ENCODE measurements at places on chromosomes 16 and 17.

DNA sequence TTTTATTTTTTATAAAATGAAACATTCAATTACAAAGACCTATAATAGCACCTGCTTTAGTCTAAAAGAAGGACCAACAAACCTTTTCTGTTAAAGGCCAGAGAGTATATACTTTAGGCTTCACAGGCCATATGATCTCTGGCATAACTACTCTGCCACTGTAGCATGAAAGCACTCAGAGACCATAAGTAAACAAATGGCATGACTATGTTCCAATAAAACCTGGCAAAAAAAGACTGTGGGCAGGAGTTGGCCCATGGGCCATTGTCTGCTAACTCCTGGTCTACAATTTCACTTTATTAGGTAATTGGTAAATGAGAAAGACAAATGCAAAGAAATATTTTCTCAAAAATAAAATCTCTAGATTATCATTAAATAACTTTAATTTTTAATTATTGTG is 14.9 kb downstream of the CEP112 start:
- DNase-seq = no peak

DNA sequence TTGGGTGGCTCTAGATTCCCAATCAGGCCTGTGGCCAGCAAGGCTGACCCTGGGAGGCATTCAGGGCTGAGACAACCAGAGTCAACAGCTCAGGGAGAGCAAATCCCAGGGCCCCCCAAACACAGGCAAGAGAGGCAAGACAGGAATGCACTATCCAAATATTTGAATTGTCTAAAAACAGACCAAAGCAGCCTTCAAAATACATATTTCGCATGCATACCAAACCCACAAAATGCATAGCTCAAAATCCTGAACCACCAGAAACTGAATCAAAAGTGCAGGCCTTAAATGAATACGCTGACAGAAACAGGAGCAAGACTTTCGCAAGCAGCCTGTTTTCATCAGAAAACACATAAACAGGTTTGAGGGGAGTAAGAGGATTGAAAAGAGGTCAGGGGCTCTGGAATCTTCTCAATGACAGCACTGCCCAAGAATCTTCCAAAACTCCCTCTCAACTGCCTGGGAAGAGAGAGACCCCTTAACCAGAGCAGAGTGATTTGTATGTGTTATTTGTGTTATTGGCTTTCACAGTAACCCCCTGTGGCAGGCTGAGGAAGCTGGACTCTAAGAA is 213.6 kb upstream of the CDH5 start:
- no peak for DNase-seq

GRCh38 chr16:28984619-28985135 is at the start of gene LAT:
LAT (plus strand) TSS chr16:28985052; CDS start chr16:28985418, 366 bp downstream.
- DNase-seq = peak; percentile 50

- no peak for DNase-seq
Measured at GRCh38 chr16:78745108-78746019, 645.9 kb downstream of the WWOX start.

- no peak for DNase-seq
Measured at GRCh38 chr16:58461056-58461455, 38.9 kb upstream of the NDRG4 start.

- peak; percentile 96 for DNase-seq
Measured at GRCh38 chr17:8376271-8377067, at the start of gene KRABD2. KRABD2 (minus strand) TSS chr17:8376704.

DNA sequence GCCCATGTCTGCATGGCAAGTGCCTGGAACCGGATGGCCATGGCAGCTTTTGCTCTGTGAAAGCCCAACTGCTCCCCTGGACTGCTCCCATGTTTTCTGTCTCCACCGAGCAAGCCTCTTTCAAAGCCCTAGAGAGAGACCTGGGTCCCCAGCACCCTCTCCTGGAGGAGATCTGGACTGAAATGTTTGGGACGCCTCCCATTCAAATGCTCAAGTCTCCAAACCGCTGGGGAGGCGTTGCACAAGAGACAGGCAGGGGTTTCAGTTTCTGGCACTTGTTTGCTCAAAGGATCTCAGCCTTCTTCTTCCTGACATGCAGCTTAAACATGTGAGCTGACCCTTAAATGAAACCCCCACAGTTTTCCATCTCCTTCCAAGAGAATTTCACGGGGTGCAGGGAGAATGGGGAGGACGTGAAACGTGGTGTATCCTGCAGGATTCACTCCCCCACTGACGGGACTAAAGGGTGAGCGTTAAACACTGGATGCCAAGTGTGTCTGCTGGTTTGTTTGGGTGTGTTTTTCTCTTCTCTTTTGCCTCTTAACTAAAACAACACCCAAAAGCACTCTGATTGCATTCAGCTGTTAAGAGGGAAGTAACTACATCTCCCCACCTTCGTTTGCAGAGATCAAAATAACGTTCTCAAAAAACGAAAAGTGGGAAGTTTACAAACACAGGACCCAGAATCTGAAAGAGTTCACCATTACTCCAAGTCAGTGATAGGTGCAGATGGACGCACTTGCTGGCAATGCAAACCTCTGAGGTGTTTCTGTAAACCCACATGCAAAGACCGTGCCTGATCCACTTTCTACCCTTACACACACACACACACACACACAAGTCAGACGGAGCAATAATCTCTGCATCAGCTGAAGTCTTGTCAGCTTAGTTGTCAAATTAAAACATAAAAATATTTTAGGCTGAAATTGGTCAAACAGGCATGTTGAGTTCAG is 256.9 kb downstream of the C16orf95 start:
- DNase-seq = no peak

GRCh38 chr16:19108409-19109287 is 5.1 kb upstream of the ITPRIPL2 start:
- peak; percentile 45 for DNase-seq

DNA sequence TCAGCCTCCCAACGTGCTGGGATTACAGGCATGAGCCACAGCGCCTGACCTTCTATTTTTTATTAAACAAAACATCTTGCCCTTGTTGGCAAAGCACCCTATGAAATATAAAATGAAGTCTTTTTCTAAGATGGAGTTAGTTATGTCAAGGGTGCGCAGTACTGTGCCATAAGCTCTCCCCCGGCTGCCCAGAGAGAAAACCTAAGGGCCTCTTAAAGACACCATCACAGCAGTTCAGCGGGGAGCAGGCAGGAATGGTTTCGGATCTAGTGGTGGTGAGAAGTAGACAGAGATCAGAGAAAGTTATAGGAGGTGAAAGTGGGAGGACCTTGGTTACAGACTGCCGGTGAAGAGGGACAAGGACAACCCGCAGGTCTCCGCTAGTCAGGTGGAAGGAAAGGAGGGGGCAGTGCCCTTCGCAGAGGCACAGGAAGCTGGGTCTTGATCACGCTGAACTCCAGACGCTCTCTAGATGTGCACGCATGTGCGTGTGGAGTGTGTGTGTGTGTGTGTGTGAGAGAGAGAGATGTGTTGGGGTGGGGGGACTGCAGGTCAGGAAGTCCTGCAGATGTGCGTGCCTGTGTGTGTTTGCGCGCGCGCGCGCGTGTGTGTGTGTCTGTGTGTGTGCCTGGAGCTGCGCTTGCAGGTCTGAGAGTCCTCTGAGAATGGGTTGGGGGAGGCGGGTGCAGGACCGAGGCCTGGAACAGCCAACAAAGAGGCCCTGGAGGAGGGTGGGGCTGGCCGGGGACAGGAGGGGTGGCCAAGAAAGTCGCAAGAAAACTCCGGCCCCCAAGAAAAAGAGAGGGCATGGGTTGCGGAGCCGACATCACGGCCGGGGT is 748 bp upstream of the CMTM3 start:
- peak; percentile 59 for DNase-seq

GRCh38 chr16:69469807-69470561 is 45.6 kb downstream of the CYB5B start:
- peak; percentile 41 for DNase-seq

DNA sequence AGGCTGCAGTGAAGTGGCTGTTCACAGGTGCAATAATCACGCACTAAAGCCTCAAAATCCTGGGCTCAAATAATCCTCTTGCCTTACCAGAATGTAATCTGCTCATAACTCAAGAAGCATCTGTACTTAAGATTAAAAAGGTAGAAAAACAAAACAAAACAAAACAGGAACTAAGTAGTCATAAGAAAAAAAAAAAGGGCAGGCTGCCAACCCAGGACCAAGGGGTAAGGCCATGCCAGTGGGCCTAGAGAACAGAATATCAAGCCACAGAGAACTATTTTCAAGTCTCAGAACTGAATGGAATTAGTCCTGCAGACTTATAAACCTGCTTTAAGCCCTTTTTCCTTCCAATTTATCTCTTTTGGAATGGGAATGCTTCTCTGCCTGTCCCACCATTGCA is 64.8 kb upstream of the TBC1D3K start:
- DNase-seq = no peak

GRCh38 chr17:39634384-39634871 is 2.5 kb upstream of the STARD3 start:
- peak; percentile 61 for DNase-seq

- DNase-seq = peak; percentile 22
Measured at GRCh38 chr17:66302761-66303626, 581 bp downstream of the PRKCA start.

GRCh38 chr17:17346428-17347233 is 43.5 kb downstream of the NT5M start:
- DNase-seq = no peak

GRCh38 chr16:14310519-14310991 is 239.4 kb downstream of the MRTFB start:
- peak; percentile 69 for DNase-seq

DNA sequence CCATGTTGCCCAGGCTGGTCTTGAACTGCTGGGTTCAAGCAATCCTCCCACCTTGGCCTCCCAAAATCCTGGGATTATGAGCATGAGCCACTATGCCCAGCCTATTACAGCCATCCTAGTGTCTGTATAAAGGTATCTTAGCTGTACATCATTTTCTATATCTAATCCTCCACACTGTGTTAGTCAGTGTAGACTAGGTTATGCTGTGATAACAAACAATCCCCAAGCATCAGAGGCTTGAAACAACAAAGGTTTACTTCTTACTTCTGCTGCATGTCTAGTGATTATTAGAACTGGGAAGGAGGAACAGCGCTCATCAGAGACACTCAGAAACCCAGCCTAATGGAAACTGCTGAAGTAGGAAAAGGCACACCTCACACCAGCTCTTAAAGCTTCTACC is 68.1 kb downstream of the ERCC4 start:
- no peak for DNase-seq

- DNase-seq = no peak
Measured at GRCh38 chr17:3260600-3260999, 37.6 kb downstream of the OR3A1 start.

GRCh38 chr17:51064061-51064735 is 56.5 kb downstream of the SPAG9 start:
- no peak for DNase-seq

GRCh38 chr17:4527566-4528125 is 27.5 kb downstream of the MYBBP1A start:
- DNase-seq = no peak

GRCh38 chr17:21033350-21033749 is 9.5 kb downstream of the USP22 start:
- DNase-seq = no peak

- peak; percentile 66 for DNase-seq
Measured at GRCh38 chr17:74528491-74529199, 2.6 kb downstream of the CD300LB start.

DNA sequence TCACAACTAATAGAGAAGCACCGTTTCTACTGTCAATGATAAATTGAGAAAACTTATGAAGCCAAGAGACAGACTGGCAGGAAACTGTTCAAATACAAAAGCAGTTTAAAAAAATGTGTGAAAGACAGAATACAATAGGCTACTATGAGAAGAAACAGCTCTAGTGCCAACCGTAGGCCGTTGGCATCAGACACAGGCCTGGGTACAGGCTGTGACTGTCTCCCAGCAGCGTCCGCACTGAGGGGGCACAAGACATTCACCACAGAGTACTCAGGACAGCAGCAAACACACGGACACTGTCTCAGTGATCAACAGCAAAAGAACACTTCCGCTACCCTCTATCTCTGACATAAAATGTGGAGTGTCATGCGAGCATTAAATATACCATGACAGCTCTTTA is 7.8 kb upstream of the C1QBP start:
- DNase-seq = no peak

GRCh38 chr16:17397499-17397891 is 73.3 kb downstream of the XYLT1 start:
- no peak for DNase-seq

DNA sequence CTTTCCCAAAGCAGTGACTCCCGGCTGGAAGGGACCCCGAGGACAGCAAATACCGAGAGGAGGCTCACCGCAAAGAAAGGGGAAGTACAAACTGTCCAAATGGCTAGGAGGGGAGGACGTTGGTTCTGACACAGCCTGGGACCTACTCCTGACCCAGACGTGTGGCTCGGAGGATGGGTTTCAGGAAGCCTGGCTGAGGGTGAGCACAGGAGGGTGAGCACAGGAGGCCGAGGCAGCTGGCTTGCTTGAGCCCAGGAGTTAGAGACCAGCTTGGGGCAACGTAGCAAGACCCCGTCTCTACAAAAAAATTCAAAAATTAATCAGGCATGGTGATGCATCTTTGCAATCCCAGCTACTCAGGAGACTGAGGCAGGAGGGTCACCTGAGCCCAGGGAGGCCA is 83.2 kb downstream of the C16orf78 start:
- DNase-seq = no peak

GRCh38 chr16:30005341-30006094 is 5.3 kb downstream of the DOC2A start:
- peak; percentile 89 for DNase-seq

DNA sequence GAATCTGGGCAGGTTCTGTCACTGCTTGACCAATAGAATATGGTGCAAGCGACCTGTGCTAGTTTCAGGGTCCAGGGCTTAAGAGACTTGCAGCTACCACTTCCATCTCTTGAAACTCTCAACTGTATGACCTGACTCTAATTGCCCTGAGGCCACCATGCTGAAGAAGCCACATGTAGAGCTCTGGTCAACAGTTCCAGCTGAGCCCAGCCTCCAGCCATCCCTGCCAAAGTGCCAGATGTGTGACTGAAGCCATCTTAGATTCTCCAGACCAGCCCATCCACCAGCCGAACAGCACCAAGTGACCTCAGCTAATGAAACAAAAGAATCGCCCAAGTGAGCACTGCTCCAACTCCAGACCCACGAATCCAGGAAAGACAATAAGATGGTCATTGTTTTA is 3.4 kb upstream of the MT2A start:
- no peak for DNase-seq

GRCh38 chr17:27633312-27634025 is 2.5 kb downstream of the LGALS9 start:
- no peak for DNase-seq

- no peak for DNase-seq
Measured at GRCh38 chr17:63519972-63520882, 2.9 kb upstream of the KCNH6 start.

- no peak for DNase-seq
Measured at GRCh38 chr17:562174-562573, 152.5 kb downstream of the VPS53 start.

DNA sequence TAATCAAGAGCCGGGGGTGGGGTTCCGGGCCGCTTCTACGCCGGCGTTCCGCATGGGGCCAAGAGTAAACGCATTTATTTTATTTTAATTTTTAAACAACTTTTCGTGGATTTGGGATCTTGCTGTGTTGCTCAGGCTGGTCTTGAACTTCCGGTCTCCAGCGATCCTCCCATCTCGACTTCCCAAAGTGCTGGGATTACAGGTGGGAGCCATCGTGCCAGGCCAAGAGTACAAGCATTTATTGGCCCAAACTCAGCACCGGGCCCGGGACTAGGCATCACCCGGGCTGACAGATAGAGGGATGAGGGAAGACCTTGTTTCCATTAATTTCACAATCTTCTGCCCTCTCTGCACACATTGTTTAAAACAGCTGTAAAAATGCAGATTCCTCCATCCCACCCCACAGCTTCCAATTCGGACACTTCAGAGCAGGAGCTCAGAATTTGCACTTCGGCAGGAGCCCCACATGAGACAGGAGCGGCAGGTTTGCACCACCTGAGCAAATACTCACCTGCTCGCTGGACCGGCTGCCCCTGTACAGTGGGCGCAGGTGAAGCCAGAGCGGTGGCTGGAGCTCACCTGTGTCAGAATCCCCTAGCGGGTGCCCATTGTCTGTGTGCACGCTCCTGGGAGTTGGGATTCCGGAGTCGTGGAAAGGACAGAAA is 663 bp upstream of the GINS2 start:
- DNase-seq = no peak

All from GM13977 (cell line).